Fibroblast of the conjunctiva (primary cell): ENCODE measurements at places on chromosomes 7 and 10.
A peak's percentile ranks its signal among the peaks of the same experiment; 100 is the strongest.

- no peak for DNase-seq
These were observed 43.4 kb downstream of the PTTG1IP2 start for GRCh38 chr7:90512821-90513254.

- no peak for DNase-seq
These were observed 47.2 kb upstream of the RABGEF1 start for GRCh38 chr7:66693331-66693730.

DNA sequence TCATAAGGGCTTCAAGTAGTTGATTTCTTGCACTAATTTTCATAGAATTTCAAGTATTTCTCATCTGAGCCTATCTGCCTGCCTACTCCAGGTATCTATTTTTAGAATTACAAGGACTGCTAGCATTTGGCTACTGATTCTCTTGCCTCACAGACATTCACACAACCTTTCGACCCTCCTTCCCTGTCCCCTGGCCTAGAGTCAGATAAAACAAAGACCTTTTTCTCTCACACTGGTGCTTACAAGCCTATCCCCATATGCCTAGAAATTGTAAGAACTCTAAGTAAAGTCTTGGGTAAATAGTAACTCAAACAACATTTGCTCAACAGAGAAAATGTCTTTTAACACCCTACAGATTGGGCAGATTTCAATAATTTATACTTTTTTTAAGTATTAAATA lies 6.3 kb downstream of the GPAM start:
- DNase-seq = no peak

GRCh38 chr7:100573691-100574361 lies at the start of gene SAP25:
Gene SAP25, minus strand, starts transcription at chr7:100573900. Its CDS starts 158 bp downstream, at chr7:100573742.
- no peak for DNase-seq

DNA sequence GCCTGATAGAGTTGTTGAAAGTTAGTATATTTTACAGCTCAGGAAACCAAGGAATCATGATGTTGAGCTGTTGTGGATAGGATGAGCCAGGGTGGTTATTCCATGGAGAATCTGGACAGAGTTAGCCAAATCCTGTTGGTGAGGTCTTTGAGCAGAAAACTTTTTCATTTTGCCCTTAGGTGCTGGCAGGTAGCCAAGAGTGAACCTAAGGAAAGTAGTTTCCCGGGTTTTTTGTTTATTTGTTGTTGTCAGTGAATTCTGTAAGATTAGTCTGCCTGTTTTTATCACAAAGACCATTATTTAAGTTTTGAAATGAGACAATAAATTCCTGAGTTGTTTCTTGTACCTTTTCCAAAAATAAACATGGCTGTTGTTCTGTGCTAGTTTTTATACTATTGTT lies 61.0 kb downstream of the GALNT11 start:
- DNase-seq = no peak

DNA sequence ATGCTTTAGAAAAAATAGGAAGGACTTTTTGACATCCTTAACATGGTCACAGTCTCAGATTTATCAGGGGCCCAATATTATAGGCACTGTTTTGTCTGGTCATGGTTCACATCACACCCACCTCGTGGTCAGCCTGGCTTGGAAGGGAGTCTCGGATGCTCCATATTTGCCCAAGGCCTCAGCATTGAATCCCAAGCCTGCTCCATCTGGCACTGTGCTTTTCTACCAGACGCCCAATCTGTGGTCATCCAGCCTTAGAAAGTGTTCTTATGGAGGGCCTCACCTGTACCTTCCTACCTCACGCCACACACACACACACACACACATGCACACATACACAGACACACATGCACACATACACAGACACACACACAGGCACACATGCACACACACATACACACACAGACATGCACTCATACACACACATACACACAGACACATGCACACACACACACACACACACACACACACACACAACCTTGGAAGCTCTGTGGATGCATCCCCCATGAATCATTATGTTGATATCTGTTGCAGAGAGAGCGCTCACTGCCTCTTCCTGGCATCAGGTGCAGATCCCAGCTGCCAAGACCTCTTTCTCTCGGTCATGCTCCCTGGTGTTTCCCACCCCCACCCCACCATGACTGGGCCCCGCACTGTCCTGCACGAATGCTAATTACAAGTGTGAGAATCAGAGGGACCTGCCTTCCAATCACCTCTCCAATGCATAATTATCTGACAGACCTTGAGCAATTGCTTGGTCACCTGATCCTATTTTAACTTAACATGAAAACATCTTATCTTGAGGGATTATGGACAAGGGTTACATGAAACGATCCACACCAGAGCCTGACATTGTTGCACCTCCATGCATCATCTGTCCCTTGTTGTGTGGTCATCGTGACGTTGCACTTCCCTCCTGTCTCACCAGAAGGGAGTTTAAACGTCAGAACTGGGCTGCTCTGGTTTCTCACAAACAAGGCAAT lies 122.7 kb upstream of the TMEM72 start:
- DNase-seq = no peak

- DNase-seq = peak; percentile 100
These were observed 289.6 kb upstream of the NFE2L3 start for GRCh38 chr7:25862261-25863004.

DNA sequence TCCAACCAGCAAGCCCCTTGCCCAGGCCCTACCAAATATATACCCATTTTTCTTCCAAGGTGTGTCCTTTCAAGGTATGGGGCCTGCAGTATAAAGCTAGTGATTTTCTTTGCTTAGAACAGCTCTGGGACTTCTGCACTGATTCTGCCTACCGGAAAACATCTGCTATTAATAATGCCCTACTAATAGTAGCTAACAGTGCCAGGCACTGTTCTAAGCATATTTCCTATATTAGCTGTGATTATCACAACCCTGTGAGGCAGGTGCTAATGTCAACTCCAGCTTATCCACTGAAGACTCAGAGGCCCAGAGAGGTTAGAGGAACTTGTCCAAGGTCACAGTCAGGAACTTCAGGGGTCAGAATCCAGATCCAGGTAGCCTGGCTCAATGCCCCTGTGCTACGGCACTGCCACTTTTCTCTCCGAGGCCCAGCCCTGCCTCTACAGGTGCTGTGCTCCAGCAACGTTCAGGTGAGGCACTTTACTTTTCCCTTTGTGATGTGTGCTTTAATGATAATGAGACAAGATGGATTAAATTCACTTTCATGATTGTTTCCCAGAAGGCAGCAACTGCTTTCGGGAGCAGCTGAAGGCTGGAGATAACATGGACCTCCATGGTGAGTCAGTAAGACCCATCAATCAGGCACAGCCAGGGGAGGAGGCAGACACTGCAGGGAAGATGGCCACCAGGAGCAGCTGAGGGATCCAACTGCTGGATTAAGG lies 26.7 kb downstream of the TAS2R41 start:
- no peak for DNase-seq

DNA sequence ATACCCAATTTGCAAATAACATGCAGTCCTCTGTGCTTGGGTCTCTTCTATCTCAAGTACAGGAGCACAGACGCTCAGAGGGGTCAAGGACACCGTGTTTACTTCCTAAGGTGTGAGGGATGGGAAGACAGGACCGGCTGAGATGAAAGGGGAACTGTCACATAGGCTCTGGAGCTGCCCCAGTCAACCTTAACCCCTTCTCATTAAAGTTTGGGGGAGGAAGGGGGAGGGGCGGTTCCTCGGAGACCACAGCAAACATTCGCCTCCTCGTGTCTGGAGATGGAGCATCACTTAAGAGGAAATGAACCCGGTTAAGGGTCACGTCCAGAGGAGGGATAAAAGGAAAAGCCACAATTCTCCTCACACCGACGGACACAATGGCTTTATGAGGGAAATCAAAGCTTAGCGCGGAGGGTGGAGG lies 1.1 kb downstream of the SH3PXD2A start:
- no peak for DNase-seq

DNA sequence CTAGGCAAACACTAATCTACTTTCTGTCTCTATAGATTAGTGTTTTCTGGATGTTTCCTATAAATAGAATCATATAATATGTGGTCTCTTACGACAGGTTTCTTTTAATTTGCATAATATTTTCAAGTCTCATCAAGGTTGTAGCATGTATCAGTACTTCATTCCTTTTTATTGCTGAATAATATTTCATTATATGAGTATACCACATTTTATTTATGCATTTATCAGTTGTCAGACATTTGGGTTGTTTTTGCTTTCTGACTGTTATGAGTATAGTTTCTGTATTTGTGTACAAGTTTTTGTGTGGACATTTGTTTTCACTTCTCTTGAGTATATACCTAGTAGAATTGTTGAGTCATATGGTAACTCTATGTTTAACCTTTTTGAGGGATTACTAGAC lies 48.2 kb downstream of the SHOC2 start:
- no peak for DNase-seq

DNA sequence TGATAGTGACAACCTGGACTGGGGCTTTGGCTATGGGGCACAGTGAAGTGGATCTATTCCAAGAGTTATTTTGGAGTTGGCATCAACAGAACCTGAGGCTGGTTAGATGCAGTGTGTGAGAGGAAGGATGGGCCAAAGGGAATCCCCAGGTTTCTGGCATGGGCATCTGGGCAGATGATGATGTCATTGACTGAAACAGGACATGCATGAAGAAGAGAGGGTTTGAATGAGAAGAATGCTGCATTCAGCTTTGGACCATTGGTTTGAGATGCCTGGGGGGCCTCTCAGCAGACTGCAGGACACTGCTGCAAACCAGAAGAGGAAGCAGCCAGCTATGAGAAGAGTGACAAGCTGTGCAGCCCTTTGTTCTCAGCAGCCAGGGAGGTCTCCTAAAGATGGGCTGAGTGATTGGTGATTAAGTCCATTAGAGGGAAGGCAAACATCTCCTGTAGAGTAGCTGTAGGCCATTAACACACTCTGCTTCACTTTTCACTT lies 23.1 kb upstream of the PIK3CG start:
- no peak for DNase-seq

- no peak for DNase-seq
These were observed 346.4 kb downstream of the PCLO start for GRCh38 chr7:82816272-82816671.

- DNase-seq = no peak
These were observed 386.5 kb downstream of the INHBA start for GRCh38 chr7:41316410-41316809.

DNA sequence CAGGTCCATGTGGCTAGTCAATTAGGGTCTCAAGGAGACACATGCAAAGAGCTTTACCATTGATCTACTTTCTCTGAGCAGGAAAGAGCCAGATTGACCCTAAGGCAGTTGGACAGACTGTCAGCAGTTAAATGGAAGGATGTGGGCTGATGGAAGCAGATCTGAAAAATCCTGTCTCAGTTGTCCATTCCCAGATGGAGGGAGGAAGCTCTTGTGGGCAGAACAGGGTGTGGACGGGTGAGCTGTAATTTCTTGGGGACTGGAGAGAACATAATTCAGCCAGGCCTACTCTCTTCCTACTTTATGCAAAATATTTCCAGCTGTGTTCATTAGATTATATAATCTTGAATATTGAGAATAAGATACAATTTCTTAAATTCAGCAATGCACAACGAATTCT lies 163.6 kb downstream of the GNAT3 start:
- no peak for DNase-seq

DNA sequence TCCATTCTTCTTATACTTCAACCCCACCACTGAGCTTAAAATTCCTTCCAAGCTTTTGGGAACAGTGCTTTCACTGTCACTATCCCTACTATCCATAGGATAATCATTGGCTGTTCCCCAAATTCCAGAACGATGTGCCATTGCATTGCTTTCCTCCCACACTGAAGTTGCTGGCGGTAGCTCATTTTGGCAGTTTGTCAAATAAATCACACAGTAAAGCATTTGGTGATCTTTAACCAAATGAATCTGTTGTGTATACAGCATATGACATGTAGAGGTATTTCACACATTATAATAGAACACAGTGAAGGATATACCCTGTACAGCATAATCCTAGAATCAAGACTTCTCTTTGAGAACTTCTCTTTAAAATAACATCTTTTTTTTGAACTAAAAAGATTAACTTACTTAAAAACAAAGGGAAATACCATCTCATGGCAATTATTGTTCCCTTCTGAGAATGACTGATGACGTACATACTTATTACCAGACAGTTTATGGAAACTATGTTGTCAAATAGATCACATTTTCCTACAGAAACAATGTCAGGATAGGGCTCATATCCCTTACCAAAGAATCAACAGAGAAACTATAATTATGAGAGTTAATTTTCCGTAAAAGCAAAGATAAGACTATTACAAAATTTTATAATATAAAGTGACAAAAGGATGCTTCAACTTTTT lies 93.6 kb downstream of the CTNNA3 start:
- DNase-seq = peak; percentile 67

GRCh38 chr7:90119178-90119971 lies 34.9 kb upstream of the STEAP1 start:
- DNase-seq = no peak

DNA sequence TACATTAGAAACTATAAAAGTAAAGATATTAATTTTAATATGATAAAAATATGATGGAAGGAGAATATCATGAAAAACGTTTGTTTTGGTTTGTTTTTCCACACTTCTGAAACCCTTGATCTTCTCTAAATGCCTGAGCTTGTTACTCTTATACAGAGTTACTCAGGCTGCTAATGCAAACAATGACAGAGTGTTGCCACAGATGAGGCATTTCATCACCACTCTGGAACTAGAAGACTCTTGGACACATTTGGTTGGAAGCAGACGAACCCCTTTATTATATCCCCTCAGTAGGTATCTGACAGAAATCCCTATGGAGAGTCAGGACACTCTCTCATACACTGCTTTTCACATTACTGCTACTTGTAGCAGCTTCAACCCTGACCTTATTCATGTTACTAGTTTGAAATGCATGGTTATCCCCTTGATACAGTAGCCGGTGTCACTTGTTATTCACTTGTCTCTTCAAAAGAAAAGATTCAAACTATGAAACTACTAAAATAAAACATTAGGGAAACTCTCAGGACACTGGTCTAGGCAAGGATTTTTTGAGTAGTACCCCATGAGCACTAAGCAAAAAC lies 66.9 kb downstream of the SEMA3C start:
- DNase-seq = peak; percentile 34

DNA sequence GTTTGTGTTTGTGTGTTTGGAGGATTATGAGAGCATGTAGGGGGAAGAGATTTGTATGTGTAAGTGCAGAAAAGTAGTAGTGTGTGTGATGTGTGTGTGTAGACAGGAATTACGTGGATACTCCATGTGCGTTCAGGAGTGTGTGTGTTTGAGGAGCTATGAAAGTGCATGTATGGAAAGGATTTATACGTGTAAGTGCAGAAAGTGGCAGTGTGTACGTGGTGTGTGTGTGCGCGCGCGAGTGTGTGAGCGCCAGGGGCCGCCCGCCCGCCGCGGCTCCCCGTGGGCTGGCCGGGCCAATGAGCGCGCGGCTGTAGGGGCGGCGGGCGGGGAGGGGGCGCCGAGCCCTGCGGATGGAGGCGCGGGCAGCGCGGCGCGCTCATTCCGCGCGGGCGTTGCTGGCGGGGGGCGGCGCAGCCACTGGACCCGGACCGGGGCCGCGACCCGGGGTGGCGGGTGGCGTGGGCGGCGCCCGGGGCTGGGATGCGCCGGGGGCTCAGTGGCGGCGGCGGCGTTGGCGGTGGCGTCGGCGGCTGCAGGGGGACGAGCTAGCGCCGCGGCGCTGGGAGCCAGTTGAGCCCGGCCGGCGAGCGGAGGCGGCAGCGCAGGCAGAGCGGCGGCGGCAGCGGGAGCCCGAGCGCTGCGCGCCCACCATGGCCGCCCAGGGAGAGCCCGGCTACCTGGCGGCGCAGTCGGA lies at the start of gene BICC1:
Gene BICC1 (plus strand): TSS at position 382 of the 697 bp plus-strand sequence. CDS start 272 bp downstream, at position 654.
- DNase-seq = no peak
